Brain pericyte (primary cell): ENCODE measurements at places on chromosomes 7 and 10.

- no peak for DNase-seq
Measured at GRCh38 chr7:2803755-2804154, 40.4 kb downstream of the GNA12 start.

GRCh38 chr10:47127188-47127785 is 172.7 kb upstream of the GDF10 start:
- no peak for DNase-seq

DNA sequence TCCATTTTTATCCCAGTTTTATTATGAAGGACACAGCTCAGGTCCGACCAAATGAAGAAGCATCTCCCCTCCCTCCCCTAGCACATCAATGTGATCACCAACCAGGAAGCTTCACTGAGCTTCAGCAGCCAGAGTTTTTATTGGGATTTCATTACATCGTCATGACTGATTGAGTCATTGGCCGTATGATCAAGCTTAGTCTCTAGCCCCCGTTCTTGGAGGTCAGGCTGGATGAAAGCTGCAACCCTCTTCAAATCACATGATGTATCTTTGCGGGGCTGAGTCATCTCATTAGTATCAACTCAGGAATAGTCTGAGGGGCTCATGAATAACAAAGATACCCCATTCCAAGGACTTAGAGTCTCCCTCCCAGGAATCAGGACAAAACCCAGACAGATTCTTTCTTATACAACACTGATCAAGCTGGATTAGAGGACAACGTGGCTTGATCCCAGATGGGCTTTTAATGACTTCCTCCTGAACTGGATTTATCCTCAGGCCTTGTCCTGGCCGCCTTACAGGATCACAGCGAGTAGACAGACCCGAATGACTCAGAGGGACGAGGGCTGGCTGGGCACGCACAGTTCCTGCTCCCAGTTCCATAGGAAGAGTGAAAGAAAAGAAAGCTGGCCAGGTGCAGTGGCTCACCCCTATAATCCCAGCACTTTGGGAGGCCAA is 14.5 kb downstream of the LIMK1 start:
- DNase-seq: peak; percentile 61

GRCh38 chr10:95477175-95477520 is 84.0 kb downstream of the SORBS1 start:
- no peak for DNase-seq

DNA sequence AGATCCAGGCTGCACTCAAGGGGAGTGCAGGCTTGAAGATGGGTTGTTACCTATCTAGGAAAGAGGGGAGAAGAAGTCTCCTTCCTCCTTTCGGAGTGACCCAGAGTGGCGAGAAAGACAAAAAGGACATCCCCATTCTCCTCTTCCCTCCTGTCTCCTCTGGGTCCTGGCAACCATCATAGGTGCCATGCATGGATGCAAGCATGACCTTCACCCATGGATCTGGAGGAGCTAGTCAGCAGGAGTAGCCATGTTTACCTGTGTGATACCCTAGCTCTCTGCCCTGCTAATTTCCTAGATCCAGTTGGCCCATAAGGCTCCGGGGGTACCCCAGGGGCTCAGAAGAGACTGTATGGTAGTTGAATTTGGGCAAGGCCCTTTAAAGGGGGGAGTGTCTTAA is 17.2 kb upstream of the CROT start:
- no peak for DNase-seq

GRCh38 chr10:114545071-114545470 is 113.0 kb downstream of the ABLIM1 start:
- DNase-seq: no peak

DNA sequence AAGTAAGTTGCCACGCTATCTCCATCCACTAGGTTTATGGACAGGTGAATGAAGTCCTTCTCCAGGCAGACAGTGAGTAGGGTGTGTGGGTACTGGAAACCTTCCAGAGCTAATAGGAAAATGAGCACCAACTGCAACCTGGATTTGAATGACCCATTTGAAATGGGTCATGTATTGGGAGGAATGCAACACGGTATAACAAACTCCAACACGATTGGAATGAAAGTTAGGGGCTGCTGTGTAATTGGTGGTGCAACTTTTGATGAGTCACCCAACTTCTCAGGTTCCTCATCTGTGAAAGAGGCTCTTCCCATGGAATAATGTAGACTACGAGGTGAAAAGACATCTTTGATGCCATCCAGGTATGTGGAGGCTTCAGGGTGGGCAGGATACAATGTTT is 241.4 kb upstream of the PODXL start:
- no peak for DNase-seq

DNA sequence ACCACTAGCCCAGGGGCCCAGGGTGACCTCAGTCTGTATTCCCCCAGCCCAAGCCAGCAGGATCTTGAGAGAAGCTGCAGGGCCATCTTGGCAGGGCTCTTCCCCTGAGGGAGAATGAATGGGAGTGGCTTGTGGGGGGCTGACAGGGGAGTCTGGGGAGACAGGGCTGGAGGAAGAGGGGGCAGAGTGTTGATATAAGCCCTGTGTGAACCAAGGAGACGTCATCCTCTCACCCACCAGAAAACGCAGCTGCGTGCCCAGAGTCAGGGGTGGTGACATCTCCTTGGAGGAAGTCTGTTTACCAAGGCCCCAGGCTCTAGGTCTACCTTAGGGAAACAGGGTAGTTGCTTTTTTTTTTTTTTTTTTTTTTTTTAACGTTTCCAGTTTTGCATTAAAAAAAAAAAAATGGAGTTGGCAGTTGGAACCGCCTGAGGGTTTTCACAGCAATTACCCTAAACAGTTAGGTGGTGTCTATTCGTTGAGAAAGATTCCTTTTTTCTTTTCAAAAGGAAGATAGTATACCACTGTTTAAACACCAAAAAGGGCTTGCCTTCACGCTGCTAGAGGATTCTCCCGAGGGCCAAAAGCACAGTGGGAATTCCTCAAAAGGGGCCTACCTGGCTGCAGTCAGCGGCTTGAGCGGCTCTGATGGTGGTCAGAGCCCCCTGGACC is 113.8 kb downstream of the PRPF18 start:
- DNase-seq: peak; percentile 63

GRCh38 chr10:75430000-75430763 is 1.2 kb upstream of the LRMDA start:
- DNase-seq: no peak

DNA sequence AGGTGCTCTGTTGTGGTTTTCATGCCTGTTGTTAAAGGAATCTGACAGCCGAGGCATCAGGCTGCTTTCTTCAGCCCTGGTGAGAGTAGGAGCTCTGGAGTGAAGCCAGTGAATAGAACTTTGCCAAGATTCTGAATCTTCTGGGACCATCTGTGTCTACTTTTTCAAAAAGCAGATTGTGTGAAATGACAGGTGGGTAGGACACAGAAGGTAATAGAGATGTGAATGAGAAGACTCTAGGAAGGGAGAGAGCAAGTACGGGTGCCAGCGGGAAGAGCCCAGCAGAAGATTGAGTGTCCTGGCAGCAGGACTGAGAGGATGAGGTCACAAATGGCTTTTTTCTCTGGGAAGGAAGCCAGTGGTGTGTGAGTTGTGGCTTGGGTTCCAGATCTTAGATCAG is 429.2 kb downstream of the SDK1 start:
- no peak for DNase-seq

DNA sequence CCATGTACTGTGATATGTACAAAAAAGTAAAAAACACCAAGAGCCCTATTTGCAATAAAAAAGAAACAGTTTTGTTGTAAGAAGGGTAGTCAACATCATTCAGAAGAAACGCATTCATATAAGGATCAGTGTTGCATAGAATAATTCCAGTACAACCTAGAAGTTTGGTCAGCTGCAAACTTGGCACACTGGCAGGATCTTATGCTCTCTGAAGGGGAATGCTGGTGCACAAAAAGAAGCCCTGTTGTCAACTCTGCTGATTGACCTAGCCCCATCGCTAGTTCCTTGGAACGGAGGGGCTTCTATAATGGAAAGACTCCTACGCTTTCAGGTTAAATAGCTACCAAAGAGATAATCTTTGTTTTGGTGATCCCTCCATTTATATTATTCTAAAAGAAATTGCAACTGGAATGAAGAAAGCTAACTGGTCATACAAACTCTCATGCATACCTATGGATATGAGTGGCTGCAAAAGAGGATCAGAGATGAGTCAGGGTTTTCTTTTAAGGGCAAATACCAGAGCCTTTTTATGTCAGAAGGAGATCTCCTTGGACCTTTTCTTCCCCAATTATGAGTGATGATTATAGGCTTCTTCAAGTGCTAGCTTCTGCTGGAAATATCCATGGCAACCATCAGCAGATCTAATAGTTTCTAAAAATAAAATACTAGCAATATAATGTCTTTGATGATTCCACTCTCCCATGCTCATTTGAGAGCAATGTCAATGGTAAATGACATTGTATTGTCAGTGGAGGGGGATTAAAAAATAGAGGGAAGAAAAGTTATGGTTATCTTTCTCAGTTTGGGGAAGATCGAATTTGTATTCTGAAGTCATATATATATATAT is 312.4 kb upstream of the CACNA2D1 start:
- DNase-seq: no peak

DNA sequence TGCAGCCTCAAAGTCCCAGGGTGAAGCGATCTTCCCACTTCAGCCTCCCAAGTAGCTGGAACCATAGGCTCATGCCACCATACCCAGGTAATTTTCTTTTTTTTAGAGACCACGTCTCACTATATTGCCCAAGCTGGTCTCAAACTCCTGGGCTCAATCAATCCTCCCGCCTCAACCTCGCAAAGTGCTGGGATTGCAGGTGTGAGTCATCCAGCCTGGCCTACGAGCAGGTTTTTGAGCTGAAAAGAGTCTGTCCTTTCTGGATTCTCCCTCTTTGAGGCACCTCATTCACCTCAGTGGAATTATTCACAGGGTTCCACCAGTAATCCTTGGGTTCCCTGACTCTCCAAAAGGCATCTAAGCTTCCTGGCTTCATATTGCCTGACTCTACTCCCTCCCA is 7.6 kb upstream of the LEP start:
- DNase-seq: no peak

DNA sequence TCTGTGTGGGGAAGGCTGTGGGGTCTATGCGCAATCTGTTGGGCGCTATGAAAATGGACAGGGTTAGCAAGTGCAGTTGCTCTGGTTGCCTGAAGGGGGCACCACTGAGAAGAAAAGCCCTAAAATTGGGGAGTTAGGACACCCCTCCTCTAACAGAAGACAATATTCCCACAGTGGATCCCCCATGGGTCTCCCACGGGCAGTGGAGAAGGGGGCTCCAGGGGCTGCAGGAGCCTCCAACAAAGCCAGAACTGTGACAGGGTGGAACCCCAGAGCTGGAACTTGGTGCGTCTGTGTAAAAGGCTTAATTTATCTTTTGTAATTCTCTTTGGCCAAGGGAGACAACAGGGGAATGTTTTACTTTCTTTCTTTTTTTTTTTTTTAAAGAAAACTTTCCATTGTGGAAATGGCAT is 12.5 kb upstream of the COL13A1 start:
- no peak for DNase-seq

DNA sequence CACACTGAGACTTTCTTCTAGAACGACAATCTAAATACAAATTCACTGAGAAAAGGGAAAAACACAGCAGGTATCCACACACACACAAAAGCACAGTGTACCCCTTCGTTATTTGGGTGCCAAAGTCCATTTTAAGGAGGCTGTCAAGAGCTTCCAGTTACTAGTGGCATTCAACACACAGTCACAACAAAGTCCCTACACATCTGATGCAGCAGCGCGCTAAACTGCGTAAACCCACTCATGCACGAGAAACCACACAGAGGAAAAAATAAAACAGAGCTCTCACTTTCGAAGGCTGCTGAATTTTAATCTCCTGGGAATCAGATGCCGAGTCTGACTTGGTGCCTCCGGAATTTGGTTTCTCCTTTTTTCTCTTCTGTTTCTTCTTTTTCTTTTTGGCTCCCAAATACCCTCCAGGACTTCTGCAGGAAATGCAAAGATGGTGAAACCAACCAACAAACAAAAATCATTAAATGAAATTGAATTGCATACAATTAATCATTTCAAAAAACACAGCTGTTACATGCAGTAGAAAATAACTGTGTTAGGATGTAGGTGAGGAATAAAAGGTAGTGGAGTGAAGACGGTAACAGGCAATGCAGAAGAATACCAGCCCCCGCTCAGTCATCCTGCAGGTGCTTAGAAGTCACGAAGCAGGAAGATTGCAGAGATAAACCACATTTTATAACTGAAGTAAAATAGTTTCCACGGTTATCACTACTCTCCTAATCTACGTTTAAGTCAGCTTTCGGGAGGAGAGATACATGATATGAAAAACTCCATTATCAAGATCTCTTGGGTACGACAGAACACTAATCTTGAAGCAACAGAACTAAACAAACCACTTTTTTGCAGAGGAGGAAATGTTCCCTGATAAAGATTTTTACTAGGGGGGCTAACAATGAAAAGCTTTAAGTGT is 27.1 kb downstream of the NMT2 start:
- no peak for DNase-seq

GRCh38 chr7:12637328-12637727 is 50.1 kb upstream of the ARL4A start:
- no peak for DNase-seq

GRCh38 chr7:147145194-147145593 is 1028.6 kb downstream of the CNTNAP2 start:
- no peak for DNase-seq

DNA sequence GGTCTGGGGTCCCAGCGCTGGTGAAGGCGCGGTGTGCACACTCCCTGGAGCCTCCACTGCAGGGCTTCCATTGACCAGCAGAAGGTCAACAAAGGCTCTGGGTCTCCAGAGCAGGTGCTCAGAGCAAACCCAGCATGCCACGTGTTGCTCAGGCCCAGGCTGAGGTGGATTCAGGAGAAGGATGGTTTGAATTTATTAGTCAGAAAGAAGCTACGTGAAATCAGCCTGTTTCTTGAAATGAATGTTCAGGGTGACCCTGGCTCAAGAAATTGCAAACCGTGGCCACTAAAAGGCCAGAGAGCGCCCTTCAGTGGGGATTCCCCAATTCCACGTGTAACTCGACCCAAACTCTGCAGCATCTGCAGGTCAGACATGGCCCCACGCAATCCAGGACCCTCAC is 82.7 kb upstream of the PFKP start:
- DNase-seq: no peak

DNA sequence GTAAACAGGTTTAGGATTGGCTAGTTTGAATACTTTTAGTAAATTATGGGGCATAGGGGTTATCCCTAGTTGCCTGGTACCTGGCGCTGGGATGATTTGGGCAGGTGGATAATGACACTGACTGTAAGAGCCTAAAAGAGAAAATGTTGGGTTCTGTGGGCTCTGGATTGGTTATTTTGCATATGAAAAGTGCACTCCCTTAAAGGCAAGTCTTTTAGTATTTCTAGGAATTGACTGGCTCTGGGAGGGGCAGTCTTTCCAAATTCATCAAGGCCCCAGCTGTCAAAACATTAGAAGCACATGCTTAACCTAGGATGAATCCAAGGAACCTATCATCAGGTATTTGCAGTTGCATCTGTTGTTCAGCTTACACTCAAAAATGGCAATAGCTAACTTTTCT is 454.6 kb upstream of the SORCS1 start:
- DNase-seq: no peak
